ENCODE measurements at places on chromosomes 16 and 17.

GRCh38 chr16:83530293-83530692 lies 277.5 kb upstream of the HSBP1 start:
- DNase-seq: no peak

GRCh38 chr16:84161037-84161436 lies 15.9 kb downstream of the DNAAF1 start:
- DNase-seq: no peak

DNA sequence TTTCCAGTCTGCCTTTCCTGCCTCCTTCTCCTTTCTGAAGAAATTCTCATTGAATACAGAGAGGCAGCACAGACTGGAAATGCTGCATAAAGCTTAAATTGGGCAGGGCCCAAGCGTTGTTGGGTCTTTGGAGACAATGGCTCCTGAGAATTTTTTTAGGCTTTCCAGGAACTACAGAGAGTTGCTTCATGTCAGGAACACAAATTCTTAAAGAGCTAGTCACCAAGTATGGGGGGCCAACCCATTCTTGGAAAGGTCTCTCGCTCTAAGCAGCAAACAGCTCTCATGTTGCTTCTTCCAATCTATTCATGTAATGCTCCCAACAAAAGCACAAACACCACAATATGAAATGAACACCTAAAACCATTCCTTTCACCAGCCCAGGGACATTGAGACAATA lies 6.9 kb downstream of the HNF1B start:
- DNase-seq: no peak

DNA sequence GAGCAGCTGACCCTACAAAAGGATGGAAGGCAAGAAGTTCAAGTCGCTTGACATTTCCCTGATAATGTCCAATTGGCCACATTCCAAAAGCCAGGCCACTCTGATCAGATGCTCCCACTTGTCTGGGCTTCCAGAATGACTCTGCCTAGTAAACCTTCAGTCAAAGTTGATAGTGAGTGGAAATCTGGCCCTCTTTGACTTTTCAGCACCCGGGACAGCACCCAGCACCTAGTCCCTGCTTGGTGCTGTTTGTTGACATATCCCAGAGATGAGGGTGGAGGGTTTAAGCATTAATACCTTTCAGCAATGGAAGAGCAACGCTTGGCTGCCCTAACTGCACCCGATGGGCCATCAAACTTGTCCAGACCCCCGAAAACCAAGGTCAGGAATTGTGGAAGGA lies 131.3 kb downstream of the AIPL1 start:
- no peak for DNase-seq

GRCh38 chr17:7403043-7403726 lies 712 bp downstream of the TMEM256 start:
- DNase-seq: no peak
